Type B pancreatic cell (in vitro differentiated cells): ENCODE measurements at places on chromosomes 1 and 21.

- no peak overlapping the region for H3K27ac ChIP-seq
- H3K27me3 ChIP-seq: no peaks in the 10 kb centered on the region
- no peaks in the 10 kb centered on the region for H3K4me1 ChIP-seq
- peaks cover 6% of the 10 kb centered on the region for H3K36me3 ChIP-seq
Observed at GRCh38 chr1:92536211-92536979, 49.7 kb upstream of the GFI1 start.

GRCh38 chr1:33719326-33719725 is 144.6 kb upstream of the HMGB4 start:
- no peak overlapping the region for H3K4me3 ChIP-seq
- peaks cover 22% of the 10 kb centered on the region for H3K27me3 ChIP-seq
- no peak overlapping the region for H3K27ac ChIP-seq
- H3K36me3 ChIP-seq: no peaks in the 10 kb centered on the region
- no peaks in the 10 kb centered on the region for H3K4me1 ChIP-seq

DNA sequence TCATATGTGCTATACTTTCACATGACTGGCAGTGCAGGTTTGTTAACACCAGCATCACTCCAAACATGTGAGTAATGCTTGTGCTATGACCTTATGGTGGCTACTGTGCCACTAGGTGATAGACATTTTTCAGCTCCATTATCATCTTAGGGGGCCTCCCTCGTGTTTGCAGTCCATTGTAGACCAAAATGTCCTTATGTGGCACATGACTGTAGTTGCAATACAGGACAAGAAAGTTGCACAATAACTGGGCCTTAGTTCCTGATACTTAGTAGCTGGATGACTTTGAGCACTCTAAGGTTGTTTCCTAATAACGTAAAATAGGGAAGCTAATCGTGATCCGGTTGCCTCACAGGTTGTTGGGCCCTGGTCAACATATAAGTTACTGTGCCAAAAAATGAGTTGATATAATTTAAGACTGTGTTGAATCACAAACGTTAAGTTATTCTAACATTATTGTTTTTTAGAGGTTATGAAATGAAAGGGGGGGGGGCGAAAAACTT is 511 bp upstream of the SNX27 start:
- peaks cover 4% of the 10 kb centered on the region for H3K36me3 ChIP-seq
- peak overlapping the region; percentile 88 for H3K4me3 ChIP-seq
- peaks cover 27% of the 10 kb centered on the region for H3K4me1 ChIP-seq

DNA sequence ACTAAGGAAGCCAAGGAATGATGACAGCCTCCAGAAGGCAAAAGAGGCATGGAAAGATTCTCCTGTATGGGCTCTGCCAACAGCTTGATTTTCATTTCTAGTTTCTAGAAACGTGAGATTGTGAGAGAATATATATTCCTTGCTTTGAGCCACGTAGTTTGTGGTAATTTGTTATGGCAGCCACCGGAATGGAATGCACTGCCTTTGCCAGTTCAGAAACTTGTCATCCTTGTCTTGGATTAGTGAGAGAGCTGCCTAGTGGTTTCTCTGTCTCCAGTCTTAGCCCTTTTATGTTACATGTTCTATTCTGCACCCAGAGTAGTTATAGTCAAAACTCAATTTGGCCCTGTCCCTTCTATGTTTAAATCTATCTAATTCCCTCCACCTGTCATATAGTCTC is 216.0 kb upstream of the PTGFR start:
- peaks cover 7% of the 10 kb centered on the region for H3K27me3 ChIP-seq
- no peak for DNase-seq
- no peaks in the 10 kb centered on the region for H3K36me3 ChIP-seq
- no peaks in the 10 kb centered on the region for H3K4me1 ChIP-seq

DNA sequence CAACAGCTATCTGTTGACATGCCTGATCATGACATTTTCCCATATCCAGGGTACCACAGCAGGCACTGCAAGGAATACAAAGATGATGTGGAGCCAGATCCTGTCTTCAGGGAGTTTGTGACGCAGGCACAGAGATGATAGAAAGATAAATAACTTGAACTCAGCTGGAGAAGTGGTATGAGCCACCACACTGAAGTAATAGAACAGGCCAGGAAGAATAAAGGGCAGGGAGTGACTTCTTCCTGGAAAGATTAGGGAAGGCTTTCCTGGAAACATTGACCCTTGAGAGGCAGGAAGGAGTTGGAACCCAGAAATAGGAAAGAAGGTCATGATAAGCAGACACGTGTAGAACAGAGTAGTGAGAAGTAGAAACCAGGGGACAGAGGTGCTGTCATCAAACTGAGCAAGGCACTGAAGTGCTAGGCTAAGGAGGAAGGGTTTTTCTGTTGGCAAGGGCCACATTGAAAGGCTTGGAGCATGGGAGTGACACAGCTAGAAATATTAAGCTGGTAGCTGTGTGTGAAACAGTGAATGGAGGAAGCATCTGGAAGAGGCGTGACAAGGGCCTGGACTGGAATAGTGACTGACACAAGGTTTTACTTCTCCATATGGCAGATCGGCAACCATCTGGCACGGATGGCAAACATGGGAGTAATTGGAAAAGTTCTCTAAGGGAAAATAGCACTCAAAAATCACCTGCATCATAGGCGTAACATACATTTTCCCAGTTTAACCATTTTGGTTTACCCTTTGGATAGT is 68.4 kb downstream of the AK5 start:
- no peak for DNase-seq
- no peak overlapping the region for H3K27ac ChIP-seq
- H3K36me3 ChIP-seq: no peaks in the 10 kb centered on the region
- no peaks in the 10 kb centered on the region for H3K27me3 ChIP-seq
- no peak overlapping the region for H3K4me3 ChIP-seq

GRCh38 chr1:228081144-228081543 is 1.4 kb upstream of the ARF1 start:
- no peak for DNase-seq
- peaks cover 4% of the 10 kb centered on the region for H3K27me3 ChIP-seq
- peaks cover 21% of the 10 kb centered on the region for H3K4me1 ChIP-seq

DNA sequence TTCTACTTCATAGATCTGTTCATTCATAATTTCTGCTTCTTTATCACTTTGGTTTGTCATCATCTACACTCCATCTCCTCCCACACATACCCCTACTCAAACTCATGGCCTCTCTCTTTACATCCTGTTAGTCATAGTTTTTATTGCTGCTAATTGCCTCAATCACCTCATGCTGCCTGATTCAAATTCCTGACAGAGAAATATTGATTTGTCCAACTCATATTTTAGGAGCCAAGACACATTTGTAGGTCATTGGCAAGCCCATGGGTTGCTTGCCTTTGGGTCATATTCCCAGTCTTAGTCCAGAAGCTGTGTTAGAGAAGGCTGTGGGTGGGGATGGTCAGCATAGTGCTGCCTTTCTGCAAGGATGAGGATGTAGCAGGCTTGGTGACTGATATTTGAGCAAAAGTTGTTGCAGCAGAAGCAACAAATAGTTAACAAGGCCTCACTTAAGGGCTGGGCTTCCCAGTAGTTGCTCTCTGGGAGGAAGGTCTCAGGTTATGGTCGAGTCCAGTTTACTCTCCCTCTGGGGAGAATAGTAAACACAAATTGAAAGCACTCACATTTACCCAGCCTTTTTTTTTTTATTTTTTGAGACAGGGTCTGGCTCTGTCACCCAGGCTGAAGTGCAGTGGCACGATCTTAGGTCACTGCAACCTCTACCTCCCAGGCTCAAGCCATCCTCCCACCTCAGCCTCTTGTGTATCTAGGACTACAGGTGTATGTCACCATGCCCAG is 22.4 kb upstream of the EPS15 start:
- no peaks in the 10 kb centered on the region for H3K36me3 ChIP-seq
- H3K4me1 ChIP-seq: no peaks in the 10 kb centered on the region
- no peak overlapping the region for H3K27ac ChIP-seq
- H3K4me3 ChIP-seq: no peak overlapping the region

DNA sequence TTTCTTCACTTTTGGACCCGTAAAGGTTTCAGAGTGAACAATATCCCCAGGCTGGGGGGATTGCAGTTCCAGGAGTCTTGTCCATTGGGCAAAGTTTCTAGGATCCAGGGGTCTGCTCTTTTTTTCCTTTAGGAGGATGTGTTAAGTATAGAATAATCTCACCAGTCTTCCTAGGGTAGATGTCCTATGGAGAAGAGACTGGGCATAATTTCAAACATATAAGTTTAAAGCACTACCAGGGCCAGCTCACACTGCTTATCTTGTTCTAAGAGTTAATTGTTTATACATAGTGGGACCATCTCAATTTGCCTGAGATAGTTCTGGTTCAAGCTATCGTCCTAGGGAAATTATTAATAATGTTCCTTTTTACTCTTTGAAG is 1.2 kb downstream of the CHI3L2 start:
- no peaks in the 10 kb centered on the region for H3K27me3 ChIP-seq
- no peaks in the 10 kb centered on the region for H3K36me3 ChIP-seq
- no peak for DNase-seq

GRCh38 chr21:31198575-31198974 is 145.5 kb downstream of the TIAM1 start:
- no peaks in the 10 kb centered on the region for H3K27me3 ChIP-seq
- H3K4me3 ChIP-seq: no peak overlapping the region
- peaks cover 9% of the 10 kb centered on the region for H3K4me1 ChIP-seq
- DNase-seq: no peak

GRCh38 chr1:67888216-67889106 is 55.2 kb upstream of the GNG12 start:
- no peaks in the 10 kb centered on the region for H3K36me3 ChIP-seq
- DNase-seq: no peak
- H3K27ac ChIP-seq: no peak overlapping the region

GRCh38 chr1:162223488-162223887 is 153.2 kb downstream of the SPATA46 start:
- no peak for DNase-seq
- H3K27ac ChIP-seq: no peak overlapping the region
- H3K4me3 ChIP-seq: no peak overlapping the region
